ENCODE measurements at places on chromosomes 4 and X.
A peak's percentile ranks its signal among the peaks of the same experiment; 100 is the strongest.

- DNase-seq, result no peak
Observed at GRCh38 chr4:177315767-177316464, 6.2 kb downstream of the NEIL3 start.

DNA sequence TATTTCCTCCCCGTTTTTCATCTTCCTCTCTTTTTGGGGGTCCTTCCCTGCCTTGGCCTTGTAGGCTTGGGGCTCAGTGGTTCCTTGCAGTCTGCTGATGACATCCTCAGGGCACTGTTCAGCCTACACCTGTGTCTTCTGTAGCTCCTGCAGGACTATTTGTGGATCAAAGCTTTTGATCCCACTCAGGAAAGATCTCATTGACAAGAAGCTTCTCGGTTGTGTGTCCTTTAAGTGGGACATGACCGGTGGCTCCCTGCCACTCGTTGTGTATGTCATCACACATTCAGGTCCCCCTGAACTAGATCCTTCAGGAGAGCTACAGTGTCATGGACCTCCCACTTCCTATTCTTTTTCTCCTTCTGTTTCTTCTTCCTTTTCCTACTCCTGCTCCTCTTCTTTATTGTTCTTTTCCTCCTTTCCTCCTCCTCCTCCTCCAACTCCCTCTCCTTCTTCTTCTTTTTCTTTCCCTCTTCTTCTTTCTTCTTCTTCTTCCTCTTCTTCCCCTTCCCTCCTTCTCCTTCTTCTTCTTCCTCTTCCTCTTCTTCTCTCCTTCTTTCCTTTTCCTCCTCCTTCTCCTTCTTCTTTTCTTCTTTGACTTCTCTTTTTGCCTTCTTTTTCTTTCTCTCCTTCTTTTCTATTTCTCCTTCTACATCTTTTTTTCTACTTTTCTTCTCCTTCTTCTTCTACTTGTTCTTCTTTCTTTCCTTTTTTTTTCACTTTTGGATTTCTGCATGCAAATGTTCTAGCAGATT lies 67.8 kb downstream of the NBDY start:
- no peak for DNase-seq

DNA sequence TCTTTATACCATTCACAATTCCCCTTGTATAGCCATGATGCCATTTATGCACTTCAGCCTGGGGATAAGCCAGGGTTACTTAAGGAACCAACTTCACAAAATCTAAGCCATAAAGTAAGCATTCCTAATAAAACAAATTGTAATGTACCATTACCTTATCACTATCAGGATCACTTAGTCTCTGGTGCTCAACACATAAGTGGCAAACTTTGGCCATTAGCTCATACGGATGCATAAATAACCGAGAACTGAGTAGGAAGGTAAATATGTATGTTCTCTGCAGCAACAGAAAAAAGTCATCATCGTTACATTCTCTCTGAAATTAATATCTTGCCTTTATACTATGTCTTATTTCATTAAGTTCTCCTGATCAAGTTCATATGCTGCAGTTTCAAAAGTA lies 14.4 kb downstream of the RASGEF1B start:
- DNase-seq, result no peak

- DNase-seq, result no peak
Observed at GRCh38 chrX:137929951-137930350, 364.0 kb downstream of the ZIC3 start.

- no peak for DNase-seq
Observed at GRCh38 chrX:140439476-140439875, 65.4 kb downstream of the SOX3 start.

GRCh38 chr4:163495900-163496299 lies 1.4 kb downstream of the TMA16 start:
- no peak for DNase-seq

- DNase-seq, result no peak
Observed at GRCh38 chr4:121788896-121789295, 12.2 kb upstream of the EXOSC9 start.

GRCh38 chr4:7712021-7712671 lies 227.5 kb downstream of the AFAP1 start:
- no peak for DNase-seq

- no peak for DNase-seq
Observed at GRCh38 chr4:150439451-150439933, 142.5 kb upstream of the MAB21L2 start.

DNA sequence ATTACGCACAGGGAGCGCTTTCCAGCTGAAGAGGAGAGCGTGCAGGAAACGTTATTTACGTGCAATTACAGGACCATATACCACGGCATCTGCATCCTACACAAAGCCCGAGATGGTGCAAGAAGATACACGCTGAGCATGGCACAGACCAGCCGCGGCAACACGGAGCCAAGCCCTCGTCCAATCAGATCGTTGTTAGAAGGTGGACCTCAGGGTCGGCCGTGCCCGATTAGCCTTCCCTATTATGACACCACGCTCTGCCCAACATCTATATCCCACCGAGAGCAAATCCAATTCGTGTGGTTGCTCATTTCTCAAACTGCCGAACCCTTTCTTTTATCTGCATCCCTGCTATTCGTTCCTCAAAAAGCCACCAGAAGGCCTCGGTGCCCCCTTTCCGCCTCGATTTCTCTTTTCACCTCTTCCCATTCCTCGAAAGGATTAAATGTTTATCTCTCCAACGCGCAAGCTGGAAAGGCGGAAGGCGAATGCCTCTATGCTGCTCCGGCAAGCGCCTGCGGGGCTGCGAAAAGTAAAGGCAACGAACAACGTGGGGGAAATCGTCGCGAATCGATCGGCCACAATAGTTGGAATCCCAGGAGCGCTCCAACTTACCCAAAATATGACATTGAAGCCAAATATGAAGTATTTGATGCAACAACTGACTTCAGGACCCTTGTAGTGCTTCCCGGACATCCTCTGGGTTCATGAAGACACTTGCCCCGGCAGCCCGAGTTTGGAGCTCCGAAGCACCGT lies 702 bp downstream of the TSPAN5 start:
- peak; percentile 27 for DNase-seq

- DNase-seq, result no peak
Observed at GRCh38 chr4:138702190-138702824, 313.3 kb upstream of the NOCT start.

DNA sequence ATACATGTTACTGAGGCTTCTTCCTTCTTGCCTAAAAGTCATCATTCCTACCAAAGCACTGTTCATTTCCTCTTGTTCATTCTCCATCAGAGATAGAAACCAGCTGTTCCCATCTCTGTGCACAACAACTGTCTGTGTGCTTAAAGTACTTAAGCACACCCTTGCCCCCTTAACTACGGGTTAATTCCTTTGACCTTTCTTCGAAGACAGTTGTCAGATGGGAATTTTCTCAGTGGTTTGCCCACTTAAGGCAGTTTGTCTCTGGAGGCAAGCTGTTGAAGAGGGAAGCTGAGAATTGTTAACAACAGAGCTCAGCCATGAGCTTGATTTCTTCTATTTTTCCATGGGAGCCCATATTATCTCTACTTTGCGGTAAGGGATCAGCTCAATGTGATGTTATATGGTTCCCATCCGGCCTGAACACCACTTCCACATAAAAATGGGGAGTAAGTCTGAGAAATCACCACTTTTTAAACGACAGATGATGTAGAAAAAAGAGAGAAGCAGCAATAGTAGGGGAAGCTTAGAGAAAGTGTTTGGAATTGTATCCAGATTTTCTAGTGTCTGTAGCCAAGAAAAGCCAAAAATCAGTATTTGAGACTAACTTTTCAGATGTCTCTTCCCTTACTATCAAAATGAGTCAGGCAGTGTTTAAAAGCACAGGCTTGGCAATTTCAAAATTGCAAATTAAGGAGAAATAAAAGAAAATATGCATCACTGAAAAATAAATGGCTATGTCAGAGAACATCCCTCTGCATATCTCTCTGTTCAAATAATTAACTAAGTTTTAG lies 194.4 kb downstream of the SLIT2 start:
- DNase-seq, result no peak

DNA sequence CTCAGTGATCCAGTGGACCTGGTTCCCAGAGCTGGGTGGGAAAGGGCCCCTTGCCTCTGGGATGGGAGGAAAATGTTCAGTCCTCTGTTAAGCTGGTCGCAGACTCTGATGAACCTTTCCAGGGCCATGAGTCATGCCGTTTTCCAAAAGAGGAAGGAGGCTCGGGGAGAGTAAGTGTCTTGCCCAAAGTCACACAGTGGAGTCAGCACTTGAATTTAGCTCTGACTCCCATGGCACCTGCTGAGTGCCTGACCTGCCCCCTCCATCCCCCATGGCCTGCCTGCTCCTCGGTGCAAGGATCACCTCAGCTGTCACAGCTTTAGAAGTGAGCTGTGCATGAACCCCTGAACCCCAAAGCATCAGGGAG lies 14.0 kb upstream of the KIAA0232 start:
- DNase-seq, result no peak

DNA sequence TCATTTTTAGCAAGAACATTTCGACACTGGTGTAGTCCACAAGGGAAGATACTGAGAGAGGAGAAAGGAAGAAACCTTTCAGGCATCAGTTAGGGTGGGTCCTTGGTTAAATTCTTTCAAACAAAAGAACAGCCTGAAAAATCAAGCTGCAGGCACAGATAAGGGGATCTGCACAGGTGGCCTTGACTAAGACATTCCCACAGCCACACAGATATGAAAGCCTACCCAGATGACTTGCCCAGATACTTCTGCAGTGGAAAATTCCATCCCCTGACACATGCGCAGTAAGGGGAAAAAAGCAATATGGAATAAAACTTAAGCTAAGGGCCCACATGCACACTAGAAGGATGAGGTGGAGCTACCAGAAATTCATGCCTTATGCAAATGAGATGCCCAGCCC lies 8.9 kb upstream of the TMEM165 start:
- no peak for DNase-seq

DNA sequence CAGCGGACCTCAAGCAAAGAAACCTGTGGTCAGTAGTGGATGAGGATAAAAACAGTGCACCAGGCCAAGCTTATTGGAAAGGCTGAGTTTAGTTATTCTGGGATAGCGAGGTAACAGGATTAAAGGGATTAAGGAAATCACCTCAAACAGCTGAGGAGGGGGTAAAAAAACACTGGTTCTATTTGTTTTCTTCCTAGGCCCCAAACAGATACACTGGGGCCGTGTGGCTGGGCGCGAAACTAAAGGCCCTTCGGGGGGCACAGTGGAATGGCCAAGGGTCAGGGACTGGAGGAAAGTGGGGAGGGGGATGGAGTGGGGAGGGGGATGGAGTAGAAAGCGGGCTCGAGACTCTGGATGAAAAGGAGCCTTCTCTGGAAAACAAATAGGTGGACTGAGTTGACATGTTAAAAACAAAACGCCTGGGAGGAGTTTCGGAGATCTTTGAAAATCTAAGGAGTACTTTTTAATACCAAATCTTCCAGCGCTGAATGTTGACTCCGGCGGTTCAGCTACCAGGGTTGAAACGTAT lies 2.9 kb downstream of the SOX3 start:
- no peak for DNase-seq

GRCh38 chr4:98482503-98482846 lies 175.9 kb downstream of the TSPAN5 start:
- no peak for DNase-seq

- no peak for DNase-seq
Observed at GRCh38 chr4:98290511-98290910, 29.3 kb downstream of the RAP1GDS1 start.

DNA sequence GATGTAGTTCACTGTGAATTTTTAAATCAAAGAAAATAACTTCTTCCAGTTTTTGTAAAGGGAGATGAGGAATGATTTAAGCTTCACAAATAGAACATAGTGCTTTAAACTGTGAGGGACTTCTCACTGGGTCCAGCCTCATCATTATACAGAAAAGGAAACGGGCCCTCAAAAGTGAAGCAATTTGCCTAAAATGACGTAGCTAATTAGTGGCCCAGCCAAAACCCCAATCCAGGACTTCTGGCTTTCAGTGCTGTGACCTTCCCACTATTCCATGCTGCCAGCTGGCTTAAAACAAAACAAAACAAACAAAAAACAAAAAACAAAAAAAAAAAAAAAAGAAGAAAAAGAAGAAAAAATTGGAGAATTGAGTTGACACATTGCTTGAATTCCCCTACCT lies 45.0 kb upstream of the STOX2 start:
- DNase-seq, result no peak

DNA sequence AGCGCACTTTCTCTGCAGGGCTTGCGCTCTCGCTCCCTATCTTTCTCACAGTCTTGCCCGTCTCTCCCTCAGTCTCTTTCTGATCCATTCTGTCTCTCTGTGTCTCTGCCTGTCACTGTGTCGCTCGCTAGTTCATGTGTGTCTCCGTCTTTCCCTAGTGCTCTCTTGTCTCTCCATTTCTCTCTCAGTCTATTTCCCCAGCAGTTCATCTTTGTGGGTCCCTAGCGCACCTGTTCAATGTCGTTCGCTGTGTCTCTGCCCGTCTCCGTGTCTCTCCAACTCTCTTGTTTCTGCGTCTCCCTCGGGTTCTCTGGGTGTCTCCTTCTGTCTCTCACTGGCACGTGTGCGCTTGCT lies 1.5 kb downstream of the GPR101 start:
- no peak for DNase-seq

- DNase-seq, result no peak
Observed at GRCh38 chr4:145153904-145154298, 26.5 kb downstream of the OTUD4 start.

DNA sequence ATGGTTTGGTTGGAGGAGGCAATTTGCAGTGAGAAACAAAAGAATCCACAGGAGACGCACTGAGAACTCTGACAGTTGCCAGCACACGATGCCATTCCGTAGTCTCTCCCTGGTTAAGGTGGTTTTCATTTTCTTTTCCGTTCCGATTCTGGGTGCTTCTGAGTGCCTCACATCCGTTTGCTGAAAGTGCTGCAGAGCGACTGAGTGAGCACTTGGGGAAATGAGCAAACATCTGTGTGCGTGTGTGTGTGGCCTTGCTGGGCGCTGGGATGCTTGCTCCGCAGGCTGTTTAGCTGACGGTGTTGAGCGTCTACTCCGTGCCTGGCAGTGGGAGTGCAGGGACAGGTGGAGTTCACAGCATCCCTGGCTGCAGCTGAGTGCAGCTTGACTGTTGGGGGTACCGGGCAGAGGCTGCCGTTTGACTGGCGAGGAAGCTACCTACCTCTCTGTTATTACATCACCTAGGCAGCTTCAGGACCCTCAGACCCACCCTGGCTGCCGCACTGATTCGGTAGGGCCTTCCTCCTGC lies 49.3 kb downstream of the SORCS2 start:
- no peak for DNase-seq

- DNase-seq, result no peak
Observed at GRCh38 chr4:161546902-161547301, 616.9 kb downstream of the FSTL5 start.

- no peak for DNase-seq
Observed at GRCh38 chr4:145171911-145172310, 8.5 kb downstream of the OTUD4 start.

DNA sequence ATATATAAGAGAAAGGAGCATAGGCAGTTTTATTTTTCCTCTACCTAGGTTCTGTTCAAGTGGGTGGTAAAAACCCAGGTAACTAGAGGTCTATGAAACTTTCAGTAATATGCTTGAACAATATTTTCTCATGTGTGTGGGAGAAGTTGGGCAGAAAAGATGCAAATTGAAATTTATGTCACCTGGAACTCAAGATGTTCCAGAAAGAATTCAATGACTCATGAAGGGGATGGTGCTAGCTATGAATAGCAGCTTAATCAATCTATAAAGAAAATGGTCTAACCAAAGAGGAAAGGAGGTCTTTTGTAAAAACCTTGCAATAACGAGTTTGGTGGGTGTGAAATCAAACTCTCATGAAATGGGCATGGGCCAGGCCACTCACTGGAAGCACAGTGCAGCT lies 263.8 kb downstream of the INPP4B start:
- no peak for DNase-seq

Data from BE2C (cell line).